ENCODE measurements at places on chromosomes 1 and 21.

GRCh38 chr1:32948905-32949304 is 15.7 kb downstream of the RNF19B start:
- DNase-seq = no peak

DNA sequence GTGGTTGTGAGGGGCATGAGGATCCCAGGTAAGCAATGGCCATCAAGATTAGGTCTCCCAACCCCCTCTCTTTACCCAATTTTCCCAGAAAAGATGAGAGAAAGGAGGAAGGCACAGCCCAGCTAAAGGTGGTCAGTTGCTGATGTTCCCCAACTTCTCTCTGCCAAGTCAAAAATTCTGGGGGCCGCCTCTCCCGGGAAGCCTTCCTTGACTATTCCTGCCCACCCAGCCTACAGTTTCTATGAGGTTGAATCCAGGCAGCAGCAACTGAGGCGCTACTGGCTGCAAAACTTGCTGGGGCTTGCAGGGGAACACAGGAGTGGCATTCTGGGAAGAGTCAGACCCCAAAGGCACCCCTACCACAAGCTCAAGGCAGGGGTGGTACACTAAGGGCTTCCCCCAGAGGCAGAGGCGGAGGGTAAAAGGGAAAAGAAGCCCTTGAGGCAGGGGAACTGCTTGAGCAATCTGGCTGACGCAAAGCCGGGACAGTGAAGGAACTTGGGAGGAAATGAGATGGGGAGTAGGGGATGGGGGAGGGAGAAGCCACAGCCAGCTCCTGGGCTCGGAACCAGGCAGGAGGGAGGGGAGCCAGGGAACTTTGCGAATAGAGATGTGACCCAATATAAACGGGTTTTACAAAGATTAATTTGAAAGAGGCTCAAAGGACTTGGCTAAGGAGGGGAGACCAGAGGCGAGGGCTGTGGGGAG is 31.2 kb downstream of the SDC3 start:
- no peak for DNase-seq

GRCh38 chr21:33748903-33749302 is 106.6 kb downstream of the ITSN1 start:
- DNase-seq = no peak

- DNase-seq = no peak
Observed at GRCh38 chr1:47585141-47585902, 147.5 kb downstream of the FOXD2 start.

DNA sequence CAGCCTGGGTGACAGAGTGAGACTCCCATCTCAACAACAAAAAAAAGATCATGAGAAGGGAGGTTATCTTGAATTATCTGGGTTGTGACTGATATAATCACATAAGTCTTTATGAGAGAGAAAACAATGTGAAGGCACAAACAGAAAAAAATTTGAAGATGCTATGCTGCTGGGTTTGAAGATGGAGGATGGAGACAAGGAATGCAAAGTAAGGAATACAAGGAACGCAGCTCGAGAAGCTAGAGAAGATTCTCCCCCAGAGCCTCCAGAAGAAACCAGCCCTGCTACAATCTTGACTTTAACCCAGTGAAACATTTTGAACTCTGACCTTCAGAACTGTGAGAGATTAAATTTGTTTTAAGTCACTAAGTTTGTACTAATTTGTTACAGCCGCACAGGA is 15.1 kb downstream of the EVI5 start:
- no peak for DNase-seq

DNA sequence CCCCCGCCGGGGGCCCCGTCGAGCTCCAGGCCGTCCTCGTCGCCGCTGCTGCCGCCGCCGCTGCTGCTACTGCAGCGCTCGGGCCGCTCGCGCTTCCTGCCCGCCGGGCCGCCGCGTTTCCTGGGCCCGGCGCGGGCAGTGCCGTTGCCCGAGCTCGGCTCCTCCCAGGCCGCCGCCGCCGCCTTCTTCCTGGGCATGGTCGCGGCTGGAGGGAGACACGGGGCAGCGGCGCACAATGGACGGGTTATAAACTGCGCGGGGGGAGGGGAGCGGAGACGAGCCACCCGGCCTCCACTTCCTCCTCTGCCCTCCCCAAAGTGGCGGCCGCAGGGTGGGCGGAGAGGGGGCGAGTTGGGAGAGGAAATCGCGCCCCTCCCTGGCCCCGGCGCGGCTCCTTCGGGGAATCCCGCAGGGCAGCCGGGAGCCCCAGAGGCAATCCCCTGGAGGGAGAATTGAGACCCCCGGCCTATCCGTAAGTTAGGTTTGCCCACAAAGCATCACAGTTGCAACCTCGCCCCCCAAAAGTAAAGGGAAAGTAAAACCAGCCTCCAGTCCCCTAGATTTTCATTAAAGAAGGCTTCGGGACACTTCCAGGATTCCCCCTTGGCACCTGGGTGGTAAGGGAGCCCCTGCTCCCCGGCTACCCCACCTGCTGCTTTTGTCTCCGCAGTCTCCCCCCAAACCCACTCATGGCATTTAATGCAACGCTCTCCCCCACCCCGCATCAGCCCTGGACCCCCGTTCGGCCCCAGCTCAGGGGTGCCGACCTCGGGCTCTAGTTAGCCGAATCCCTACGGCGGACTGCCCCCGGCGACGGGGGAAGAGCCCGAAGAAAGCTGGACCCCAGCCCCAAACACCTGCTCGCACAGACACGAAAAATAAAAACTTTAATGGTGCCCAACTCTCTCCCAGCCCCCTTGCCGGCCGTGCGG is 893 bp downstream of the RCC2 start:
- peak; percentile 39 for DNase-seq

- DNase-seq = no peak
Observed at GRCh38 chr1:44660176-44660575, 14.1 kb downstream of the TMEM53 start.

DNA sequence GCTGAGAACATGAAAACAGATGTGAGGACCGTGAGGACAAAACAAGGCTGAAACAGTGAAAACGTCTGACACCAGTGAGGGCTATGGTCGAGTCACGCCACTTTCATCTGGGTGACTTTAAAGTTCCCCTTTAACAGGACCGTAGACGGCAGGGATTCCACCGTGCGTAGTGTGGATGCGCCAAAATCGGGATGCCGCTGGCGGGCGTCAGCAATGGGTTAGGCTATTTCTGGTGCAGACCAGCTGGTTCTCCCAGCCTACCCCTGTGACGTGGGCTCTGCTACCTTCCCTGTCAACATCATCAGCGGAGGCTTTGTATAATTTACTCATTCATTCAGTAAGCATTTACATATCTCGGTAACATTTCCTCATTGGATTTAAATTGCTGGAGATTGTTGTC is 246.6 kb upstream of the AJAP1 start:
- DNase-seq = no peak

DNA sequence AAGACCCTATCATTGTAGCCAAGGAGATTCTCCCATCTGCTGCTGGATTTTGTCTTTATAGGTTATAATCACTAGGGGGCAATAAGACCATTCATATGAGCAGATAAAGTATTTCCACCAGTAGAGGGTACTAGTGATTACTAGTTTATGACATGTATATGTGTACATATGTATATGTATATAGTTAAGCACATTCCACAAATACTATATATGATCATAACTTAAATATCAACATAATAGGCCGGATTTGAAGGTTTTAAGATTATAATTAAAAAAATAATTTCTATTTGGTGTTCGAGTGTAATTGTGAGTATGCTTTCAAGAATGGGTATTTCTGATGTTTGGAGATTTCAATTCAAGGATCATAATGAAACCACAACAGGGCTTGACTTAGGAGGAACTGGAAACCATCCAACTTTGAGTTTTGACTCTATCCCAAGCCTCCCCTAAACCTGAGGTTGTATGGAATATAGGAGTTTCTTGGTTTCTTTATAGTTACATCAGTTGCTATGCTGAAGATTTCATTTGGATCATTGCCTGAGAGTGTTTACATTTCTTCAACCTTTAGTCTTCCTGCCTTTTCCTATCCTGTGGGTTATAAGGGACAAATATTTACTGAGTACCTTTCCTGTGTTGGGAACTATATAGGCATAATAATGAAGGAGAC is 16.9 kb downstream of the TCEANC2 start:
- no peak for DNase-seq

- DNase-seq = no peak
Observed at GRCh38 chr1:233112186-233113008, 162.0 kb downstream of the NTPCR start.

- DNase-seq = no peak
Observed at GRCh38 chr1:178341261-178341956, 155.4 kb downstream of the CLEC20A start.

- DNase-seq = no peak
Observed at GRCh38 chr21:16879479-16879878, 633.4 kb upstream of the CXADR start.

GRCh38 chr1:24228311-24228710 is 41.2 kb upstream of the IFNLR1 start:
- DNase-seq = no peak

DNA sequence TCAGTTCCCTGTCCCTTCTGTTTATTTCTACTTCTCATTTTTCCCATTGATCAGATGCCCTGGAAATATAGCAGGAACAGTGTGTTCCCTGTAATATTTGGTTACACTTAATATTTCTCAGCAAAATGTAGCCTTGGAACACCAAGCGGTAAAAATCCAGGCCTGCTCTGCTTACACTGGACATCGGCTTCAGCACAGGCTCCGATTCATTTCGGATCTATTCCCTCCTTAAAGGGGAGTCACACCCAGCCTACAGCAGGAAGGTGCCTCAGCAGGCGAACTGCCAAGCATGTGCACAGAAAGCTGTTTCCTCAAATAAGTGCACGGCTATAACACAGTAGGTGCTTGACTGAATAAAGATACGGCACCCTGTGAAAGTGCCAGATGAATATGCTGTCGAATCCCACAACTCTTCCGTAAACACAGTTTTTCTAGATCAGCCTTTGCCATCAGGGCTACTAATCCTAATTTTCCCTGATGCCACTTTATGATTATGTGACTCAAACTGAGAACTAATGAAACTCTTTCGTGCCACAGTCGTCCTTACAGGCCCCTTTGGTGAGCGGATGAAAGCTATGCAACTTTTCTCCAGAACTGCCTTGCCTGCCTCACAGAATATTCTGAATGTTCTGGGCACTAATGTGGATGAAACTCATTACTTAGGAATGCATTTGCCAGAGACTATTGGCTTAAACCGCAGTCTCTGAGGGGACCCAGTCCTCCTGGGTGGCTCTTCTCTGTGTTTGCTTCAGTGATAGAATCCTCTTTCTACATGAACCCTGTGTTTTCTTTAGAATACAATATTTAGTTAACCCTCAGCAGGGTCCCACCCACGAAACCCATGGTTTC is 275.5 kb upstream of the RUNX1 start:
- DNase-seq = no peak

GRCh38 chr1:237258871-237259270 is 216.9 kb downstream of the RYR2 start:
- DNase-seq = no peak

DNA sequence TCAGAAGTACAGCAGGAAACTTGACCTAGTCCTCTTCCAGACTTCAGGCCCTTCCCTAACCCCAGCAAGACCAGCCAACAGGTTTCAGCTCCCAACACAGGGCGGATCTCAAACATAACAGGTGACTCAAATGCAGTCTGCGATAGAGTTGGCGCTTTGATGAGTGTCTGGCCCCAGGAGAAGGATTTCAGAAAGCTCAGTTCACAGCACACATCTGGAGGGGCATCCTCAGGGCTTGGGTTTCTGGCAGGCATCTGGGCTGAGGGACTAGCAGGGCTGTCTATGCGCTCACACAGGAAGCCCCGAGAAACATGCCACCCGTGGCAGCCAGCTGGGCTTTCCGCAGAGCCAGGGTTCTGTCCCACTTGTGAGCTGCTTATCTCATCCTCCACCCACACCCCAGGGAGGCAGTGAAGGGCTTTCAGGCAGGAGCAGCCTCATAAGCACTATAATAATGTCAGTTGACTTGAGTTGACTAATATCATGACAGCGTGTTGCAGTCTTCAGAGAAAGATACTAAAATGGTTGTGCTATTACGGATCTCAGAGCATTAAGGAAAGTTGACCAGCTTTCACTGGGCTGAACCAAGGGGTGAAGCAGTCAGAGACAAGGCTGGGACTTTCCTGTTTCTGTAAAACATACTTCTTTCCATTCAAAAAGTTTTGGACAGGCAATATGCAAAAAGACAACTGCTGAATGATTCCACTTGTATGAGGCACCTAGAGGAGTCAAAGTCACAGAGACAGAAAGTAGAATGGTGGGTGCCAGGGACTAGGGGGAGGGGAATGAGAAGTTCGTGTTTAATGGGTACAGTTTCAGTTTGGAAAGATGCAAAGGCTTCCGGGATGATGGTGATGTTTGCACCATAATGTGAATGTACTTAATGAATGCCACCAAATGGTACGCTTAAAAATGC is 233.0 kb upstream of the IRF2BP2 start:
- DNase-seq = peak; percentile 4

DNA sequence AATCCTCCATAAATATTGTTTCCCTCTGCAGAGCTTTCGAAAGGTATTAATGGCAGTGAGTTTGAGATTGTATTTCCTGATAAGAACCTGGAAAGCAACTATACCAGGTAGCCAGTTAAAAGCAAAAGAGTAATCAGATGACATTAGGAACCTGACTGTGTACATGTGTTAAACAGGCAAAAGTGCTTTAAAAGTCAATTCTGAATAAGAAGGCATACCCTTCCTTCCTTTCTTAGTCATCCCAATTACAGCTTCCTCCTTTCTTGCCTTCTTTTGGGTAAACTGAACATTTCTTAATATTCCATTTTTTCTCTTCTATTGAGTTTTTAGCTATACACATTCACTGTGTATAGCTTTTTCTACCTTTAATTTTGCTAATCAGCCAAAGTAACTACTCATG is 144.7 kb downstream of the ZNF281 start:
- DNase-seq = no peak

- DNase-seq = no peak
Observed at GRCh38 chr1:202323731-202324130, 18.0 kb downstream of the UBE2T start.

GRCh38 chr1:245179706-245180105 is 24.9 kb downstream of the KIF26B start:
- DNase-seq = no peak

DNA sequence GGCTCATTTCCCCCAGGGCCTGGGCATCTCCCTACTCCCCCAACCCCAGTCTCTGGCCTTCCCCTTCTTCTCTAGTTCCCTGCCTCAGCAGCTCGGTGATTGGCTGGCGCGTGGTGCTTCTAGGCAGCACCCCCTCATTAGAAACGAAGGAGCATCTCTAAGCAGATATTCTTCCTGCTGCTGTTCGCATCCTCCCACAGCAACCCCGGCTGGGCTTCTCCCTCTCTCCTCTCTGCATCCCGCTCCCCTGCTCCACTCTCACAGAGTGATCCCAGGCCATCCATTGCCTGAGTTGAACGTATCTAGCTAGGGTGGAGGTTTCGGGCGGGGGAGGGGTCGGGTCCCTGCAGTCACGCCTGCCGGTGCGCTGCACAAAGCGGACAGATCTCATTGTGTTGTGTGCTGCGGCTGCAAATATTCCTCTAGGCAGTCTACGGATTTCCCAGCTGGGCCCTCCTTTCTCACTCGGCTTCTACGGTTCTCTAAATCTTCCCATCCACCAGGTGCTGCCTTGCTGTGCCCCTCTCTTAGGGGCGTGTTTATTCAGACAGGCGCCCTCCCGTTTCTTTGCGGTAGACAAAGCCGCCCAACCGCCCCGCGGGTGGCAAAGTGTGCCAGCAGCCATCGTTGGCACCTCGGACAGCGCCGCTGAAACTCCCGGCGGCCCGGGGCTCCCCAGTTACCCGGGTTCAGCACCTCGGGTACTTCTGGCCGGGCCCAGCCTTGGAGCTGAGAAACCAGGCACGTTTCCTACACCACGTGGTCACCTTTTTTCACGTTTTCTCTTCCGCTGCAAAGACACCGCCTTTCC is 2.2 kb downstream of the CACNA1E start:
- DNase-seq = no peak

GRCh38 chr1:201374364-201374763 is 3.1 kb downstream of the TNNT2 start:
- DNase-seq = no peak

GRCh38 chr1:218671573-218671972 is 326.4 kb downstream of the TGFB2 start:
- DNase-seq = no peak
